ENCODE measurements at places on chromosomes 13 and 19. TPM values are rescaled to one million over a fixed set of nuclear protein-coding genes. Genes with fewer than 3 reads are reported as not detected.

The KRTDAP gene
- total RNA-seq = not detected

The CEP89 gene
- 27.5 TPM for total RNA-seq

The C5AR2 gene
- not detected for total RNA-seq

The ZNF497 gene
- total RNA-seq = 0.58 TPM

The F10 gene
- 0.75 TPM for total RNA-seq

The ZNF443 gene
- total RNA-seq = 3.4 TPM

The C13orf46 gene
- total RNA-seq = 0.04 TPM

The ZNF99 gene
- under 0.01 TPM for total RNA-seq

The ATP4A gene
- not detected for total RNA-seq

The ICAM5 gene
- 0.38 TPM for total RNA-seq

The WDR88 gene
- total RNA-seq = not detected

All from kidney epithelial cell (primary cell).